ENCODE measurements at places on chromosomes 7 and 10.

DNA sequence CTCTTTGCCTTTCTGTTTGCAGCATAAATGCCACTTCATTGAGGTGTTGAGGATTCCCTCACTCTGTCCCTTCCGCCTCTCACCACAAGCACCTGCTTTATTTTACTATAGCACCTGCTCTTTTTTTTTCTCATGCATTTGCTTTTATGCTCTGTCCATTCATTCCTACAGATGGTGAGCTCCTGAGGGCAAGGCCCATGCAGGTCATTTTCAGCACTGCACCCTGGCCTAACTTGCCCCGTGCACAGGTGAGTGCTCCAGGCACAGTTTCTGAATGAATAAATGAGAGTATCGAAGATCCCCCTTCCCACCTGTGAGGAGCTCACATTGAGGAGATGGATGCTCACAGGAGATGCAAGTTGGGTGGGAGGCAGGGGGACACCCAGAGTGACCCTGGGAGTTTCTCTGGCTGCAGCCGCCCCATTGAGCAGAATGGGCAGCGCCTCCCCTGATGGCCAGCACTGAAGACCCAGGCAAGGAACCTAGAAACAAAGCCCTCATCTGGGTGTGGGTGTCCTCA is 1.2 kb upstream of the AKR1E2 start:
- peaks cover 19% of the 10 kb centered on the region for H3K4me1 ChIP-seq
- no peaks in the 10 kb centered on the region for H3K36me3 ChIP-seq
- no peaks in the 10 kb centered on the region for H3K27me3 ChIP-seq
- H3K4me3 ChIP-seq: no peak overlapping the region
- DNase-seq: no peak

- no peaks in the 10 kb centered on the region for H3K36me3 ChIP-seq
- no peaks in the 10 kb centered on the region for H3K4me1 ChIP-seq
- DNase-seq: peak; percentile 61
- no peaks in the 10 kb centered on the region for H3K27me3 ChIP-seq
- H3K4me3 ChIP-seq: no peak overlapping the region
Measured at GRCh38 chr7:156558198-156558597, 82.4 kb upstream of the RNF32 start.

DNA sequence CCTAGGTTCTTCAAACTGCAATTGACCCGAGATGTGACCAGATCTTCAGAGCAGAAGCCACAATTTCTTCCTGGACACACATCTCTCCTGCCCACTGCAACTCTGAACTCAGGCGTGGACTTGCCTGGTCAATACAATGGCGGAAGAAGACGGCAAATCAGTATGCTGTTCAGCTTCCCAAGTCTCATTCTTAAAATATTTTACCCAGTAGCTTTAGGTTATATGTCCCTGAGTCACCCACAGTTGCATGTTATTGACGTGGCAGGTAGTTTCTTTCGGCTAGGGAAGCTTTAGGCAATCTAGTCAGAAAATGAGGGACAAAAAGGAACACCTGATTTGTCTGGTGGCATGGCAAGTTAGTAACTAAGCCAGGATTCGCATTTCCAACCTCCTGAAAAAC is 22.5 kb downstream of the CEP41 start:
- H3K27ac ChIP-seq: no peak overlapping the region
- no peak overlapping the region for H3K4me3 ChIP-seq
- no peak for DNase-seq
- peaks cover 17% of the 10 kb centered on the region for H3K4me1 ChIP-seq

- H3K4me3 ChIP-seq: no peak overlapping the region
- peaks cover 59% of the 10 kb centered on the region for H3K4me1 ChIP-seq
- H3K27ac ChIP-seq: no peak overlapping the region
- H3K36me3 ChIP-seq: peaks cover 68% of the 10 kb centered on the region
- DNase-seq: no peak
Measured at GRCh38 chr7:43624156-43624555, 41.2 kb downstream of the STK17A start.

GRCh38 chr10:84140036-84140379 is 699 bp downstream of the GHITM start:
- peak overlapping the region; percentile 93 for H3K27ac ChIP-seq
- peaks cover 36% of the 10 kb centered on the region for H3K36me3 ChIP-seq
- no peaks in the 10 kb centered on the region for H3K27me3 ChIP-seq
- peak overlapping the region; percentile 94 for H3K4me3 ChIP-seq
- H3K4me1 ChIP-seq: peaks cover 8% of the 10 kb centered on the region

DNA sequence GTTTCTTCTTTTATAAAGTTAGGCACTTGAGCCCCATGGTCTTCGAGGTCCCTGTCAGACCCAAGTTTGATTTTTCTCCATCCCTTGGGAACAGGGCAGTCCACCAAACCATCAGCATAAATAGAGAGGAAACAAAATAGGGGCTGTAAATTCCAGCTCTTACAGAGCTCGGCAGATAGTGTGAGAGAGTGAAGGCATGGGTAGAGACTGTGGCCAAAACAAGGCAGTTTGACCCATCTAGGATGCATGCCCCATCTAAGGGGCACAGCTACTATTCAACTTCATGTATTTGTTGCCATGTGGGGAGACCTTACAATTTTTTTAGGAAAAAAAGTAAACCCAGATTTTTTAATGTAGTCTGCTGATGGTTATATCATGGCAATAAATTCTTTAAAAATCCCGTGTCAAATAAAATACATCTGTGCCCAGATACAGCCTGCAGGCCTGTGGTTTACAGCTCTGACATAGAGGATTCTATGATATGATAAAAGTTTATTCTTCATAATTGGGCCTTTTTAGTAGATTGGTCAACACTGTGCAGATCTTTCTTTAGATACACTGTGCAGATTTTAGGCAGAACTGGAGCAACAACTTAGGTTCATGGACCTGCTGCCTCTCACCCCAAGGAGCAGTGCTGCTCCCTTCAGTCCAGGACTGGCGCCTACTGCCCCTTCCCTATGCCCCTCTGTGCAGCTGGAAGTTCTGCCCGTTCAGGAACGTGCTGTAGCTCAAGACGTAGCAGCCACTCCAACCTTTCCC is 5.3 kb downstream of the PPP1R3C start:
- H3K27me3 ChIP-seq: no peaks in the 10 kb centered on the region
- H3K4me1 ChIP-seq: peaks cover 34% of the 10 kb centered on the region
- peak; percentile 25 for DNase-seq
- peak overlapping the region; percentile 60 for H3K27ac ChIP-seq
- H3K36me3 ChIP-seq: peaks cover 53% of the 10 kb centered on the region
- peak overlapping the region; percentile 96 for H3K4me3 ChIP-seq

GRCh38 chr7:139658908-139659675 is 118.7 kb downstream of the HIPK2 start:
- H3K36me3 ChIP-seq: no peaks in the 10 kb centered on the region
- no peak for DNase-seq
- no peak overlapping the region for H3K27ac ChIP-seq
- H3K4me3 ChIP-seq: no peak overlapping the region
- no peaks in the 10 kb centered on the region for H3K27me3 ChIP-seq
- H3K4me1 ChIP-seq: no peaks in the 10 kb centered on the region

DNA sequence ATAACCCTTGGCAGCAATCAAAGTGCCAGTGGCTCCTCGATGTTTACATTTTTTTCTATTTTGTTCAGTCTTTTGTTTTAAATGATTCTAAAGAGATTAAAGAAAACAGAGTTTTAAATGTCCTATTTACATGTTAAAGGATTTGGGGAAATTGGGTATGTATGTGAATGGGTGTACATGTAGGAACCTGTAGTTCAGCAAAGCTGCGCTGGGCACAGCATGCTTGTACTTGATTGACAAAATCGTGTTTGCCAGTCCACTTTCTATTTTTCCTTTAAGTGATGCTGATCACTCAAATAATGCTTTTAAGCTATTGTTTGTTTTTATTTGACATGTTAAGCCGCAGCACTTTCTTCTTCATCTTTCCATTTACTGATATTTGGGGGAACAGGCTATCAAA is 40.9 kb downstream of the FHIP2A start:
- H3K4me3 ChIP-seq: no peak overlapping the region
- H3K36me3 ChIP-seq: peaks cover 79% of the 10 kb centered on the region
- no peak for DNase-seq
- H3K4me1 ChIP-seq: peaks cover 9% of the 10 kb centered on the region
- H3K27me3 ChIP-seq: no peaks in the 10 kb centered on the region

- DNase-seq: no peak
- H3K27me3 ChIP-seq: peaks cover 6% of the 10 kb centered on the region
- H3K4me3 ChIP-seq: no peak overlapping the region
- H3K27ac ChIP-seq: no peak overlapping the region
Measured at GRCh38 chr10:21069929-21070700, 173.0 kb upstream of the NEBL start.

DNA sequence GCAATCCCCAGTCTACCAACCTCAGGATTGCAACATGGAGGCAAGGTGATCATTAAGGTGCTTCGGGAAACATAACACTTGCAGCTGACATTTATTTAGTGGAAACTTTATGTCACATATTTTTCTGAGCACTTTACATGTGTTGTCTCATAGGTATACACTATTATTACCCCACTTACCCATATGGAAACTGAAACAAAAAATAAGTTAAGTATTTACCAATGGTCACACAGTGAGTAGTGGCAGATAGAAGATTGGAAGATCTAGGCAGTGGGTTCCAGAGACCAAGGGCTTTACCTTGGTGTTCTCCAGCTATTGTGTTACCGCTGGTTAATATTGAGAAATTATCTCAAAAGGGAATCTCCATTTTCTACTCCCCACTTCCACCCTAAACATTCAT is 1279.1 kb upstream of the SORCS1 start:
- H3K27me3 ChIP-seq: no peaks in the 10 kb centered on the region
- no peak overlapping the region for H3K27ac ChIP-seq
- no peaks in the 10 kb centered on the region for H3K36me3 ChIP-seq
- peaks cover 17% of the 10 kb centered on the region for H3K4me1 ChIP-seq
- H3K4me3 ChIP-seq: no peak overlapping the region

GRCh38 chr10:118754229-118754555 is 578 bp downstream of the CACUL1 start:
- H3K36me3 ChIP-seq: no peaks in the 10 kb centered on the region
- no peaks in the 10 kb centered on the region for H3K27me3 ChIP-seq
- H3K4me3 ChIP-seq: peak overlapping the region; percentile 94
- peaks cover 19% of the 10 kb centered on the region for H3K4me1 ChIP-seq

GRCh38 chr10:21517134-21518031 is 8.1 kb downstream of the SKIDA1 start:
- H3K27me3 ChIP-seq: no peaks in the 10 kb centered on the region
- peaks cover 23% of the 10 kb centered on the region for H3K4me1 ChIP-seq
- no peaks in the 10 kb centered on the region for H3K36me3 ChIP-seq
- peak overlapping the region; percentile 30 for H3K27ac ChIP-seq
- peak overlapping the region; percentile 82 for H3K4me3 ChIP-seq

- DNase-seq: peak; percentile 60
- peak overlapping the region; percentile 63 for H3K27ac ChIP-seq
- no peaks in the 10 kb centered on the region for H3K36me3 ChIP-seq
Measured at GRCh38 chr7:38507384-38507783, 123.8 kb downstream of the AMPH start.

- H3K36me3 ChIP-seq: no peaks in the 10 kb centered on the region
- peaks cover 47% of the 10 kb centered on the region for H3K4me1 ChIP-seq
- DNase-seq: peak; percentile 53
- no peaks in the 10 kb centered on the region for H3K27me3 ChIP-seq
- no peak overlapping the region for H3K4me3 ChIP-seq
Measured at GRCh38 chr10:91345716-91346115, 64.4 kb upstream of the HECTD2 start.

DNA sequence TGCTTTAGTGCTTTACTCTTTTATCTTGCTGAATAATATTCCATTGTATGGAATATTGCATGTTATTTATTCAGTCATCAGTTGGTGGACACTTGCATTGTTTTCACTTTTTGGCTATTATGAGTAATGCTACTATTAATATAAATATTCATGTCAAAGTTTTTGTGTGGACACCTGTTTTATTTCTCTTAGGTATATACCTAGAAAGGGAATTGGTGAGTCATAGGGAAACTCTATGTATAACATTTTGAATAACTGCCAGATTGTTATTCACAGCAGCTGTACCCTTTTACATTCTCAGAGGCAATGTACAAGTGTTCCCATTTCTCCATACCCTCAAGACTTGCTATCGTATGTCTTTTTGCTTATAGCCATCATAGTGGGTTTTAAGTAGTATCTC is 268.7 kb downstream of the SEMA3A start:
- H3K4me3 ChIP-seq: no peak overlapping the region
- H3K36me3 ChIP-seq: no peaks in the 10 kb centered on the region
- H3K27ac ChIP-seq: no peak overlapping the region
- no peaks in the 10 kb centered on the region for H3K27me3 ChIP-seq

GRCh38 chr7:92415225-92415624 is 32.1 kb upstream of the GATAD1 start:
- no peaks in the 10 kb centered on the region for H3K4me1 ChIP-seq
- H3K27me3 ChIP-seq: peaks cover 14% of the 10 kb centered on the region
- no peak overlapping the region for H3K4me3 ChIP-seq

DNA sequence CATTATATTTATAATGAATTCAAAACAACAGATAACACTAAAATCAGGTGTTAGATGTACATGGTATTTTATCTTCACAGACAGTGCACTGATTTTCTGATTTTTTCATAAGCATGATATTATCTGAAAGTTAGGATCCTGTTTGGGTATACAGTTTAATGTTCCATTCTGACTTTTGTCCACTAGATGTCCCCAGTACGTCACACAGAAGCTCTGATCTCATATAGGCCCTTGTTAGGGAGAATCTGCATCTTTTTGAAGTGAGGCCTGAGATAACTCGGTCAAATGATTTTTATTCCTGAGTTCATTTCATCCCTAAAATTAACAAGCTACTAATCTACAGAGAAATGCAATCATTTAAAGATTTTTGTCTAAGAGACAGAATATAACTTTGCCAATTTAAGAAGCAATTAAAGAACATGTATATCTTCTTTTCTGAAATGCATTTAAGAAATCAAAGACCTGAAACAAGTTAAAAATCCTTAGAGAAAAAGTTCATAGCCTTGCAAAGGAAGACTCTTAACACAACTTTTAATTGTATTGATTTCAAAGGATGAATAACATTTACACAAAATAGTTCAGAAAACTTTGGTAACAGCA is 72.0 kb upstream of the TES start:
- H3K36me3 ChIP-seq: no peaks in the 10 kb centered on the region
- H3K4me1 ChIP-seq: peaks cover 21% of the 10 kb centered on the region
- no peaks in the 10 kb centered on the region for H3K27me3 ChIP-seq
- DNase-seq: peak; percentile 78
- no peak overlapping the region for H3K4me3 ChIP-seq

- H3K4me1 ChIP-seq: peaks cover 58% of the 10 kb centered on the region
- no peaks in the 10 kb centered on the region for H3K27me3 ChIP-seq
- no peak overlapping the region for H3K4me3 ChIP-seq
- H3K27ac ChIP-seq: peak overlapping the region; percentile 91
Measured at GRCh38 chr10:91590904-91591796, 41.7 kb downstream of the PPP1R3C start.

GRCh38 chr10:70740406-70741288 is 44.5 kb downstream of the TBATA start:
- DNase-seq: no peak
- no peaks in the 10 kb centered on the region for H3K36me3 ChIP-seq
- H3K27ac ChIP-seq: no peak overlapping the region
- no peaks in the 10 kb centered on the region for H3K27me3 ChIP-seq
- 0 out of 2 replicates have a peak, but pooled peaks cover 4% of the 10 kb centered on the region for H3K4me1 ChIP-seq
- no peak overlapping the region for H3K4me3 ChIP-seq

Data from GM23248 (cell line).